AG08396 (cell line): ENCODE measurements at places on chromosomes 3 and 15.
A peak's percentile ranks its signal among the peaks of the same experiment; 100 is the strongest.

GRCh38 chr3:58023531-58023930 lies 15.3 kb downstream of the FLNB start:
- no peak for DNase-seq

GRCh38 chr3:156382458-156383346 lies 172.2 kb downstream of the SSR3 start:
- peak; percentile 46 for DNase-seq

DNA sequence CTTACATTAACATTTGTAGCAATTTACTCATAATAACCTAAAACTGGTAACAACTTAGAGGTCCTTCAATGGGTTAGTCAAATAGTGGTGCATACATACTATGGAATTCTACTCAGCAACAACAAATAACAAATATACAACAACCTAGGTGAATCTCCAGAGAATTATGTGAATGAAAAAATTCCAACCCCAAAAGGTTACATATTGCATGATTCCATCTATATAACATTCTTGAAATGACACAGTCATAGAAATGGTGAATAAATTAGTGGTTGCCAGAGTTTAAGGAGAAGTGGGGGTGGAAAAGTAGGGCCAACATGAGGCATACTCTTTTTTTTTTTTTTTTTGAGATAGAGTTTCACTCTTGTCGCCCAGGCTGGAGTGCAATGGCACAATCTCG lies 12.7 kb upstream of the SNTN start:
- no peak for DNase-seq

- no peak for DNase-seq
These were observed 203.6 kb upstream of the WNT5A start for GRCh38 chr3:55690726-55691125.

DNA sequence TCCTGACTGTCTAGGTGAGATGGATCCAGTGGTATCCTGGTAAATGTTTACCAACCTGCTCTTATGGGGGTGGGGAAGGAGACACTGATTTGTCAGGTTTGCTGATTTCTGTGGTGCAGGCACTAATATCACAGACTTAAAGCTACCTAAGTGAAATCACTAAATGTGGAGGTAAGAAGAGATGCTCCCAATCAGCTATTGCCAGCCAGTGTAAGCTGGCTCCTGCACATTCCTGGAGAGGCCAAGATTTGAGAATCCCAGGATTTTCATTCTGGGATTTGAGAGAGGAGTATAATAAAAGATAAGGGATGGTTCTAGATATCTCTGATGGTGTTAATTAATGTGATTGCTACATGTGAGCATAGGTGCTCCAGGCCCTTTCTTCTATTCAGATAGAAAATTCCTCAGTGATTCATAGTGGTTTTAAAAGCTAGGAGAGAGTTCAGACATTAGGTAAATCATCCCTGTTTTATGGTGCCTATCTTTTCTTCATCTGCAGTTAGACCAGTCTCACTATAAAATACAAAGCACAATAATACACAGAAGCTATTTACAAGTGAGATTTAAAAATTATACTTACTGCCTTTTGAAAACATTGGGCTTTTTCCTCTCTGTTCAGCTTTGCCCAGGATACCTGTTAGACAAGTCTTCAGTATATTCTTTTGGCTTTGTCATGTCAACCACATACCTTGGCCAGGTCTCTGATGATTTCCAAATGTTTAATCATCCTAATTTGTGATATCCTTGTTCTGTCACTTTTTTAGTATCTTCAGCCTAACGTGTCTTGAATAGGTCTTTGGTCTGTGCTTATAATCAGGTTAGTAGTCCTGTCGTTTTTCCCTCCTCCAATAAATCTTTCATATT lies 90.9 kb downstream of the MBNL1 start:
- DNase-seq, result no peak

DNA sequence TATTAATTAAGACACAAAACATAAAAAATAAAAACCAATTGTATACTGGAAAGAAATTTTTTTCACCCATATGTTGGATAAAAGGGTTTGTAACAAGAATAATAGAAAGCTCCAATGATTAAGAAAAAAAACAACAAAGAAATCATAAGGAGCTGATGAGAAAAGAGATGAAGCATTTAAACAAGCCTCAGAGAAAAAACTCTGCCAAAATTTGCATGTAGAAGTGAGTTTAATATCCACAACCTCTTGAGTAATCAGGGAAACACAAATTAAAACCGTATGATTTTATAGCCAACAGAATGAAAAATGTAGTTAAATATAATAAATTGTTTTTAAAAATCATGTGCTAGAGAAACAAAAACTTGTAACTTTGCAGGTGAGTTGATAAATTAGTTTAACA lies 192.9 kb downstream of the BCHE start:
- no peak for DNase-seq

DNA sequence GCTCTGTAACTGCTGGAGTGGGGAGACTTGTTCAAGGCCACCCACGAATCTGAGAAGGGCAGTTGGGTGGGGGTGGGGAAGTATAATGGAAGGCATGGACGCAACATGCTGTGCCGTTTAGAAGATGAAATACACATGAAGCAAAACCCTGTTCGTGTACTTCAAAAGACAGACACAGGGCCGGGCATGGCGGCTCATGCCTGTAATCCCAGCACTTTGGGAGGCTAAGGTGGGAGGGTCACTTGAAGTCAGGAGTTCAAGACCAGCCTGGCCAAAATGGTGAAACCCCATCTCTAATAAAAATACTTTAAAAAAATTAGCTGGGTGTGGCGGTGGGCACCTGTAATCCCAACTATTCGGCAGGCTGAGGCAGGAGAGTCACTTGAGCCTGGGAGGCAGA lies 36.9 kb upstream of the SFMBT1 start:
- DNase-seq, result no peak

DNA sequence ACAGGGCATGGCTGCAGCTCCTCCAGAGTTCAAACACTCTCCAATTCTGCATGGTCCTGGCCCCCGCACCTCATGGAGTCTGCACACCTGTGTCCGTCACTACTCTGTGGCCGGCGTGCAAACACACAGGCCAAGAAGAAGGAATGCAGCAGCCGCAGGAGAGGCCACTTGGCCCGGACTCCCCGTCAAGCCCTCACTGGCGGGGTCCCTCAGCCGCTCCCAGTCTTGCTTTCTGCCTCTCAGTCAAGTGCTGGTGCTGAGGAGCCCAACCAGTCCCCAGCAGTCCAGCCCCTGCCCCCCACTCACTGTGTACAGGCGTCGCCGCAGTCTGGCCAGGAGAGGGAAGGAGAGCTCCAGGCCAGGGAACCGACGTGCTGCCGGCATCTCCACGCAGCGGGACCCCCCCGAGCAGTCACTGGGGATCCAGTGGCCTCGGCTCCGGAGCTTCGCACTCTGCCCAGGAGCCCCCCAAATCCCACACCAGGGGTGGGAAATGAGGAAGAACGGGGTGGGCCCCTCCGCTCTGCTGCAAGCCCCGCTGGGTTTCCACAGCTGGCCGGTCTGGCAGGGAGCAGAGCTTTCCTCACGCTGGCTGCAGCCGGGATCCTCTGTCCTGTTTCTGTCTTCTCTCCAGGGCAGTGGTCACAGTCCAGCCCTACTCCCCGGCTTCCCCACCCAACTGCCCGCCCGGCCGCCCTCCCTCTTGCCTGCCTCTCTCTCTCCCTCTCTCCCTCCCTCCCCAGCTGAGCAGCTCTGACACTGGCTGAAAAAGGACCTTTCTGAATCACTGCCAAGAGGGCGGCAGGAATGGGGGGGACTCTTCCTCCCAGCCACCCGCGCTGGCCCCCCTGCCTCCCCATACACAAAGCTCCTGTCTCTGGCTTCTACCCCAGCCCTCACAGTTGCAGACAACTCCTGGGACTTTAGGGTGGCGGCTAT lies 16.0 kb downstream of the TNK2 start:
- DNase-seq, result peak; percentile 72

DNA sequence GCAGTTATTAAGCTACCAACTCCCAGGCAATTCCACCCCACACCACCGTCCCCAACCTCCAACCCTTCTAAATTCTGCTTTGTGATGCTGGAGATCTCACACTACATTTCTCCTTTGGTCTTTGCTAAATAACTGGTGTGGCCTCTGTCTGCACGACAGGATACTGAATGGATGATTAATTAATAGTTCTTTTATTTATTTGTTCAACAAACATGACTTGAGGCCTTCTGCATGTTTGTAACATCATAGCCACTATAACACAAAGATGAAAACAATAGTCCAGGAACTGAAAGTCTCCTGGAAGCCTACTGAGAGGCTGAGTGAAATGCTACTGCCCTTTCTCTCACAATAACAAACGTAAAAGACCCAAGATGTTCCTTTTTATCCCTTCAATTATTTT lies 609.5 kb upstream of the UBE2E2 start:
- DNase-seq, result no peak

DNA sequence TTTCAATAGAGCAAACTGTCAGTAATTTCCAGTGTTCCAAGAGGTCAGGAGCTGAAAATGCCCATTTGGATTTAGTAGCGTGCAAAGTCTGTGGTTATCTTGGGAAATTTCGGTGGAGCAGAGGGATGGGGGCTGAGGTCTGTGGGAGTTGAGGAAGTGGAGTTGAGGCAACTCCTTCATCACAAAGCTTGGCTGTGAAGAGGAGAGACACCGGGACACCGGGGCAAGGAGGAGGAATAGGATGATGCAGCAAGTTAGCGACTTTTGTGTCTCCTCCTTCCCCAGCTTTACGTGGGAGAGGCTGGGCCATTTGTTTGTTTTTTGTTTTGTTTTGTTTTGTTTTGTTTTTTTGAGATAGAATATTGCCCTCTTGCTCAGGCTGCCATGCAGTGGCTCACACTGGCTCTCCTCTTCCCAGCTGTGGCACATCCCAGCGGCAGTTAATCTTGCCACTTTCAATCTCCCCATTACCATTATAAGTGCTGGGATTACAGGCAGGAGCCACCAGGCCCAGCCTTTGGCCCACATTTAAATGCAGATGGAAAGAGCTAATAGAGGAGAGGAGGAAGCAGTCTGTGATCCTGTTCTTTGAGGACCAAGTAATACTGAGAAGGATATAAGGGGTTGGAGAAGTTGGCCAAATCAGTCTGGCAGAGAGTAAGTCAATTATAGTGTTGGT lies 47.1 kb downstream of the CRTC3 start:
- no peak for DNase-seq

DNA sequence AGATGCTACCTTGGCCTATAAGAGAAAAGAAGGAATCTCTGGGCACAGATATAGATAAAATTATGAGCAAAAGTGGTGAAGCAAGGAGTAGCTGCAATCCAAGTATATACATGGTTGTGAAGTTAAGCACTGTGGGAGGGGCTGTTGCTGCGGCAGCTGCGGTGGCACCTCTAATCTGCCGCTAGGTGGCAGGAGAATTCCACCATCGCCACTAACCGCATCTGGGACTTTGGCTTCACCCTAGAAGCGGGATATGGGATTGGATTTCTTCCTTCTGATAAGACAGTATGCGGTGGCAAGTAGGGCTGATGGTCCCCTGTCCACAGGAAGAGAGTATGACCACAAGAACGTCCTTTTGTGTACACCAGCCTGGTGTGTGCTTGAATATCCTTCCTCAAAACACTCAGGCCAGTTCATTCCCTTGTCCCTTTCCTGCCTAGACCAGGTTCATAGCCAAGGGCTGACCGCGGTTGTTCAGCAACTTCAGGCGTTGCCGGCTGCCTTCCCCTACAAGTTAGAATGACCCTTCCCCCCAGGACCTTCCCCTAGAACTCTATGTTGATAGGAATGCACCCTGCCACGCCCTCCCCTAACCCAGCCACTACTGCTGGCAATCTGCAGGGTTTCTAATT lies 5.1 kb downstream of the MAGEL2 start:
- DNase-seq, result peak; percentile 72

- no peak for DNase-seq
These were observed 48.9 kb upstream of the FMN1 start for GRCh38 chr15:33243393-33243792.

GRCh38 chr15:62107571-62108121 lies 40.9 kb downstream of the C2CD4A start:
- no peak for DNase-seq

DNA sequence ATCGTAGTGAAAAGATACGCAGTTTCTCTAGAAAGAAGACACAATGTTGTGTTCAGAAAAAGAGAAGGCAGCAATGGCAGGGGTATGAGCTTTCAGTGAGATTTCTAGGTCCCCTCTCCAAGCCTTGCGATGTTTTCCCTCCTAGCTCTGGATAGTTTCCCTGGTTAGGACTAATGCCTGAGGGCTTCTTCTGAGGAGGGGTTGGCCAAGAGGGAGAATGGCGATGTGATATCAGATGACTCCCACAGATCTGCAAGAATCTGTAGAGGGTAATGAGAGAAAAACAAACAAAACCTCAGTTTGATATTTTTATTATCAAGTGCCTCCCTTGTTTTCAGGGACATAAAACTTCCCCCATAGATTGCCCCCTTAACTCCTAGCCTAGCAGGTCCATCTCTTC lies 4.1 kb upstream of the CLDN1 start:
- no peak for DNase-seq

DNA sequence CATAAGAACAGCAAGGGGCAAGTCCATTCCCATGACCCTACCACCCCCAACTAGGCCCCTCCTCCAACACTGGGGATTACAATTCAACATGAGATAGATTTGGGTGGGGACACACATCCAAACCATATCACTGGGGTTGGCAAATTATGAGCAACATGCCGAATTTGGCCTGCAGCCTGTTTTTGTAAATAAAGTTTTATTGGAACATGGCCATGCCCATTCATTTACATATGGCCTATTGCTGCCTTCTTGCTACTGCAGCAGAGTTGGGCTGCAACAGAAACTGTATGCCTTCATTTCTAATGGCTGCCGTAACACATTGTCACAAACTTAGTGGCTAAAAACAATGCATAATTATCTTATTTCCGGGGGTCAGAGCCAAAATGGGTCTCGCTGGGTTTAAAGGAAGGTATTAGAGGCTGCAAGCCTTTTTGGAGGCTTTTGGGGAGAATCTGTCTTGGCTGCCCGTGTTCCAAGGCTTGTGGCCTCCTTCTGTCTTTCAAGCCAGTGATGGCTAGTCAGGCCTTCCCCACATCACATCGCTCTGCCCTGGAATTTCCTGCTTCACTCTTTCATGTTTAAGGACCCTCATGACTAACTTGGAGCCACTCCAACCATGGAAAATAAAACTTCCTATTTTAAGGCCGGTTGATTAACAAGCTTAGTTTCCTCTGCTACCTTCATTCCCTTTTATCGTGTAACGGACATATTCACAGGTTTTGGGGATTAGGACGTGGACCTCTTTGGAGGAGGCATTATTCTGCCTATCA lies 428.5 kb upstream of the PROK2 start:
- DNase-seq, result no peak
